ENCODE measurements at places on chromosomes 12 and 14. TPM values are rescaled to one million over a fixed set of nuclear protein-coding genes. Genes with fewer than 3 reads are reported as not detected.

GNPTAB gene
- 23.7 TPM for total RNA-seq

OVCH1 gene
- not detected for total RNA-seq

RNU4-1 gene
- total RNA-seq: under 0.01 TPM

PTCSC3 gene
- total RNA-seq: not detected

TCL1B gene
- 18.5 TPM for total RNA-seq

DBX2 gene
- not detected for total RNA-seq

FOXA1 gene
- total RNA-seq: 3.4 TPM

SRRM4 gene
- total RNA-seq: 0.76 TPM

All from H7 (cell line).